Stimulated activated CD4-positive, alpha-beta T cell treated with anti-CD3 and anti-CD28 coated beads, Interleukin-1b, Interleukin-23, amount 100 ng/mL, for 1 hour (primary cell): ENCODE measurements at places on chromosomes 12 and 14.

- no peak for DNase-seq
These were observed 8.1 kb downstream of the ITGA7 start for GRCh38 chr12:55699471-55700055.

- no peak for DNase-seq
These were observed 321.8 kb downstream of the BMP4 start for GRCh38 chr14:53634793-53635192.

DNA sequence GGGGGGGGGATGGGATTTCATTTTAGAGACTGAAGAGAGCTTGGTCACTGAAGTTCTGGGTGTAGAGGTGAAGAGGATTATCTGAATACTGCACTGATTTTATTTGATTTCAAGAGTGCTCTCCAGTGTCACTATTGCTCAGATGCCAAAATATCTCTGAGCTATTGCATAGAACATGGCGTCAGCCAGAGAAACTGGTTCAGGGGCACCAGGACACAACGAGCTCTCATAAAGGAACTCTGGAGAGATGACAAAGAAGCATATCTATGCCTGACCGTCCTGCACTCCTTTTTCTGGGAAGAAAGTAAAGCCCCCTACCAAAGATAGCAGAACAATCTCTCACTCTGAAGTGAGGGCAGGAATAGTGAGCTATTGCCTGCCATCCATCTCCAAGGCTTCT, 2.0 kb downstream of the SLC7A8 start:
- no peak for DNase-seq

DNA sequence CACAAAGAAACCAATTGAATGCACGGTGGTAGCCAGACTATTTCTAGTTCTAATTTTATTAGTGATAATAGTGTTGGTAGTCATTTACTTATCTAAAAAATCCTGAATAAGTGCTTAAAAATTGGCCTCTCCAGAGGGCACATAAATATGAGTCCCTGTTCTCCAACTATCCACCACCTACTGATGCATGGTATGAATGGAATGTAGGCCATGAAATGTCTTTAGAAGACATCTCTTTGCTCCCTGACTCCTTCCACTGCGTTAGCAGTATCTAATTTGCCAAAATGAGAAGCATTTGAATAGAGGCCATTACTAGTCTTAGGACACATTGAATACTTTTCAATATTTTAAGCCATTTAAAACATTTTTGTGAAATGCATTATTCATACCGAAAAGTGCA, 261.7 kb downstream of the LRFN5 start:
- no peak for DNase-seq

- DNase-seq = no peak
These were observed 133.7 kb downstream of the BRMS1L start for GRCh38 chr14:35959835-35960234.

GRCh38 chr12:67433385-67434175, 164.4 kb downstream of the CAND1 start:
- DNase-seq = no peak

DNA sequence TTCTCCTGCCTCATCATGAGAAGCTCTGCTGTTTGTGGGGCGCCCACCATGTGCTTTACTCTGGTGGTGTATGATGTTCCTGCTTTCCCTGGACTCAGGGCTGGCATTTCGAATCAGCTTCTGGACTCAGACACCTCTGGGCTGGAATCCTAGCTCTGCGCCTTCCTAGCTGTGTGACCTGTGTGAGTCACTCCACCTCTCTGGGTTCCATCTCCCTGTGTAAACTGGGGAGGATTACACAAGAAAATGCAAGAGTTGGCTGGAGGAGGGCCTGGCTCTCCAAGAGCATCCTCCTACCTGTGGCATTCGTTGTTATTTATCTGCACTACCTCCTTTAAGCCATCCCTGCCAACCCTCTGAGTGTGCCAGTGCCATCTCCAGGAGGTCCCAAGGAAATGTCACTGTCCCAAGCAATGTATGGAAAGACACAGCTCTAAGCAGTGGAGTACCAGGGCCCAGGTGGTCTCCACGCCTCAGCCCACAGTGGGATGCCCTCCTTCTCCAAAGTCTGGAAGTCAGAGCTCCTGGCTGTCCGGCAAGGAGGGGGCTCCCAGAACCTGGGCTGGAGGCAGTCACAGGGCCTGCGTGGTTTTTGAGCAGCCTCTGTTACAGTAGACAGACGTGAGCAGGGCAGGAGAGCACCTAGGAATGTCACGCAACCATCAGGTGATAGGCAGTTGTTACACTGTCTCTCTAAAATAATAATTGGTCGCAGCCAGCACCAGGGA, 7.3 kb upstream of the TNFAIP2 start:
- no peak for DNase-seq

GRCh38 chr12:89742337-89743022, 33.8 kb upstream of the ATP2B1 start:
- DNase-seq = no peak

DNA sequence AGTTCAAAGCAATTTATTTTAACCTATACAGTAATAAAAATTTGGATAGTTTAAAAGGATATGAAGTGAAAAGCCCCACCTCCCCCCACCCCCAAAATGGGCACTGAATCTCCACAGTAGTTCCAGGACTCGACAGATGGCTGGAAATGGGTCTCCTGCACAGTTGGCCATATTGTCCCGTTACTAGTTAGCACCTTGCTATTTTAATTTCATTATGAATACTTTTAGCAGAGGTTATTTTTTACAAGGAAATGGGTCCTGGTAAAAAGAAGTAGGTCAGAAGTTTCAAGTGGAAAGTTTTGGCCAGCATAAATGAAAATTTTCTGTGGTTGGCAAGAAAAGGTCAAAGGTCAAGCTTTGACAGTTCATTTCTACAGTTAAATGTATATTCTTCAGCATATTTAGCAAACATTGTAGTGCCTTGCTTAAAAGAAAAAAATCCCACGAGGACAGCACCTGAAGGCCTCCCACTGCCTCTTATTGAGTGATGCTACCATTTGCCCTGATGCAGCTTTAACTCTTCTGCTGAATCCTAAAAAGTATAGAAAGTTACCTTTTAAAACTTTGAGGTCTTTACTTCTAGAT, 28.3 kb downstream of the MTHFD1 start:
- no peak for DNase-seq

- no peak for DNase-seq
These were observed 172.0 kb upstream of the VASH1 start for GRCh38 chr14:76589246-76589645.

DNA sequence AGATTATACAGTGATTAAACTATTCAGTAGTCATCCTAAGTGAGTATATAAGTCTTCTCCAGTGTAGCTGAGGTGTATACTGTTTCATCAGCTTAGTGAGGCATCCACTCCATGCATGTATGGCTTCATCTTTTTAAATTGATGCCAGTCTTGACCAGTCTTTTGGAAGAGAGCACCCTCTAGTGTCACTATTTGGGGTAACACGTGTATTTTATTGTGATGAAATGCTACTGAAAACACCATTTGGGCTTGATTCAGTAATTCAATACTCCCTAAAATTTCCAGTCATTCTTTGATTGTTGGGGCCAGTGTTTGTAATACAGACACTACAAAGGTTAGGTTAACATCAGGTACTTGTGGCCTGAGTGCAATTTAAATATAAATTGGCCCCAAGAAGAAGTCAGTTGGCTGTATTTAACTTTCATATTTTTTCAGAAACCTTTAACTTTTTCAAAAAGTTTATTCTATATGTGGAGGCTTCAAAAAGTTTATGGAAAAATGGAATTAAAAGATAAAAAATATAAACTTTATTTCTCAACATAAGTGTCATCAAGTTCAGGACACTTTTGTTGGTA, 35.3 kb downstream of the MIPOL1 start:
- DNase-seq = no peak

DNA sequence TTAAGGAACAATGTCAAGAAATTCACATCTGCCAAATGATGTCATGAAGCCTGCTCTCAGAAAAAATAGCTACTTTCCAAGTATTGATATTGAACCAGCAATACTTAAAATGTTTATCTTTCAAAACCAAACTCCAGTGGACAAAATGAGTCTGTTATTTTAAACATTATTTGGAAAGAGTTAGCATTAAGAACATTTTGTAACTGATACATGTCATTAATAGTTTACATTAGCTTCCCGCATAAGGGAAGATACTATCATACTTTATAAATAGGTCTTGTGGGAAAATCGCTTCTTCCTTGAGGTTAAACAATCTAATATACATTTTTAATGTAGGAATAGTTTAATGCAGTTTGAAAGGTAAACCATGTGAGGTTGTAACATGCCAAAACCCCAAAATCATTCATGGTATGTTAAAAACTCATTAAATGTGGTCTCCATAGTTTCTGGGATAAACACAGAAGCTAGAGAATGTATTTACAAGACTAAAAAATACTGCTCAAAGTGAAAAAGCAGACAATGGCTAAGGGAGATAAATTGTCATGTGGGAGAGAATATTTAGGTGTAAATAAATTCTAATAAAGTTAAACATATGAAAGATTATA, 73.4 kb upstream of the ATP2B1 start:
- DNase-seq = no peak

- DNase-seq = no peak
These were observed 8.6 kb downstream of the TECPR2 start for GRCh38 chr14:102371361-102371760.

- DNase-seq = no peak
These were observed 42.5 kb downstream of the CYP46A1 start for GRCh38 chr14:99726538-99727095.

GRCh38 chr14:37416264-37416663, 178.8 kb downstream of the FOXA1 start:
- DNase-seq = no peak

DNA sequence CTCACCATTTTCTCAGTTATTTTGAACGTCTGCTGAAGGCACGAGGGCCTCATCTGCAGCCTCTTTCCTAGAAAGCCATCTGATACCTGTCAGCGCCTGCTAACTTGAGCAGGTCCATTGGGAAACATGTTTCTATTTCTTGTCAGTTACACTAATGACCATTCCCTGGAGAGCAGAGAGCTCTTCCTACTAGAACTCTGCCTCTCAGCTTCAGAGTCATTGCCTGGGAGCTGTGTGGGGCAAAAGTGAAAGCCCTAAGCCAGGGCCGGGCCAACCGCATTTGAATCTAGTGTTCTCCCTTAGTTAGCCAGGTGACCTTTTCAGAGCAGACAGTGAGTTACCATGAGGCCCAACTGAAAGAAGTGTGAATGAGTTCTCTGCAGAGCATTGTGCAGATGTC, 135.8 kb downstream of the EML1 start:
- no peak for DNase-seq

DNA sequence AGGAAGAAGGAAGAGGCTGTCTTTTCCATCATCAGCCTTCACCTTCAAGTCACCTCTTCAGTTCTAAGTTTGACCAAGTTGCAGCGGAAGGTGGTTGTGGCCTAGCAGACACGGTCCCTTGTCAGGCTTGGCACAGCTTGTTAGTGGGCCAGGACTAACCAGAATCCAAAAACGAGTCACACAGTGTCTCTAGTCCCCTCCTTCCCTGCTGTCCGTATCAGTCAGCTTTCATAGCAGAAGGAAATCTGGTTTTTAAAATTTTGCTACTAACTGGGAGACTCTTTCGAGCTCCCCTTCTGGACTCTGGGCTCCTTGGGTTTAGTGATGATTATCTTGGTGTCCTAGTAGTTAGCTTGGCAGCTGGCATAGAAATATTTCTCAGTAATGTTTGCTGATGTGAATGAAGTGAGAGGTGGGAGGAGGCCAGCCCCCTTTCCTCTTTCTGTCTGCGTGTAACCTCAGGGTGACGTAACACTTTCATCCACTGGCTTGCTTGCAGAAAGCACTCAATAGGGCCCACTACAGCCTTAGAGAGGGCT, 3.8 kb downstream of the ETV6 start:
- no peak for DNase-seq

- DNase-seq = no peak
These were observed 967.9 kb downstream of the FSCB start for GRCh38 chr14:43539210-43539609.

- no peak for DNase-seq
These were observed 21.7 kb downstream of the FBRSL1 start for GRCh38 chr12:132511516-132512196.

DNA sequence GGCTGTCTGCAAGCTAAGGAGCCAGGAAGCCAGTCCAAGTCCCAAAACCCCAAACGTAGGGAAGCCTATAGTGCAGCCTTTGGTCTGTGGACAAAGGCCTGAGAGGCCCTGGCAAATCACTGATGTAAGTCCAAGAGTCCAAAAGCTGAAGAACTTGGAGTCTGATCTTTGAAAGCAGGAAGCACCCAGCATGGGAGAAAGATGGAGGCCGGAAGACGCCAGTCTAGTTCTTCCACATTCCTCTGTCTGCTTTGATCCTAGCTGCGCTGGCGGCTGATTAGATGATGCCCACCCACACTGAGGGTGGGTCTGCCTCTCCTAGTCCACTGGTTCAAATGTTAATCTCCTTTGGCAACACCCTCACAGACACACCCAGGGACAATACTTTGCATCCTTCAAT, 58.5 kb downstream of the CAPS2 start:
- no peak for DNase-seq
